ENCODE measurements at places on chromosomes 6 and 20.
A peak's percentile ranks its signal among the peaks of the same experiment; 100 is the strongest.

GRCh38 chr6:163797296-163797845 is 382.9 kb downstream of the QKI start:
- DNase-seq: no peak

- DNase-seq: no peak
These were observed 15.5 kb downstream of the TXNDC5 start for GRCh38 chr6:7895125-7895423.

- DNase-seq: peak; percentile 42
These were observed 843 bp downstream of the FBXO9 start for GRCh38 chr6:53066077-53066417.

- peak; percentile 14 for DNase-seq
These were observed 200.5 kb downstream of the ARID1B start for GRCh38 chr6:156977527-156978291.

DNA sequence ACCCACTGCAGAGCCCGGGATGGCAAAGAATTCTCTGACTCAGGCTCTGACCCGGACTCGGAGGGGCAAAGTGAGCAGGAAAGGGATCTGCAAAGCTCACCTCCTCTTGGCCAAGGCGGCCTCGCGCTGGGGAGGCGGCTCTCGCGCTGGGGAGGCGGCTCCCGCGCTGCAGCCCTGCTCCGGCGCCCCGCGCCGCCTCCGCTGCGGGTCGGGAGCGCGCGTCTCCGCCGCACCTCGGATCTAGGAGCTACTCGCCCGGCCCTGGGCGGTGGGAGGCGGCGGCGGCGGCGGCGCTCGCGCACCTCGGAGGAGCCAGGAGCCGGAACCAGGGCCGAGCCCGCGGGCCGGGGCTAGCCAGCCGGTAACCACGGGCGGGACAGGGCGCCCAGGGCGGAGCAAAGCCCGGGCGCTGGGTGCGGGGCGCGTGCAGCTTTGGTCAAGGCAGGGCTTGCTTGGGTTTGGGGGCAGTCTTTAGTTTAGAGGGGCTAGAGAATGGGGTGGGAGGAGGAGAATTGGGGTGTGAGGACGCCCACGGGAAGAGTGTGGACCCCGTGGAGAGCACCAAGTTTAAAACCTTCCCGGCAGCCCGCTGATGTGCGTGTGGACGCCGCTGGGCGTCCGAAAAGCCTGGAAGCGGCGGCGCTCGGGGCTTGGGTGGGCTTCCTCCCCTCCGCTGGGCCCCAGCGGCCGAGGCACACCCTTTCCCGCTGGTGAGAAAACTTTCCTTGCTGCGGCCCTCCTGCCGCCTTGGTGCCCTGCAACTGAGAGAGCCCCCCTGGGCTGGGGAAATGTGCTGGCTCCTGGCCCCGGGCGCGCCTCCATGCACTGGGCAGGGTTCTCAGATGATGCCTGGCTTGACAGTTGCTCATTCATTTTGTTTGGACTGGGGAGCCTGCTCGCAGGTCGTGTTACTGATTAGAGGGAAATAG is at the start of gene MRAP2:
Gene MRAP2, plus strand, starts transcription at position 250 of the 929 bp plus-strand sequence. CDS start 21,547 bp downstream, outside the sequence.
- peak; percentile 37 for DNase-seq

GRCh38 chr6:88922775-88923548 is 40.5 kb downstream of the RNGTT start:
- DNase-seq: no peak

- DNase-seq: no peak
These were observed 125.6 kb downstream of the MAFB start for GRCh38 chr20:40563296-40563950.

- no peak for DNase-seq
These were observed 51.5 kb downstream of the BMP7 start for GRCh38 chr20:57214948-57215347.

GRCh38 chr6:50657513-50657912 is 55.8 kb upstream of the TFAP2D start:
- DNase-seq: no peak

- no peak for DNase-seq
These were observed 417.3 kb upstream of the MARCKS start for GRCh38 chr6:113439866-113440265.

GRCh38 chr6:114007516-114007915 is 36.6 kb upstream of the HDAC2 start:
- DNase-seq: no peak

- DNase-seq: peak; percentile 48
These were observed 204.8 kb downstream of the ADGB start for GRCh38 chr6:146803601-146804000.

- DNase-seq: no peak
These were observed 29.5 kb downstream of the TOP1 start for GRCh38 chr20:41057999-41058673.

GRCh38 chr20:1449370-1449769 is 17.3 kb downstream of the NSFL1C start:
- peak; percentile 97 for DNase-seq

GRCh38 chr6:43706788-43707187 is 19.2 kb upstream of the MRPS18A start:
- DNase-seq: no peak

GRCh38 chr20:40414843-40415615 is 274.0 kb downstream of the MAFB start:
- no peak for DNase-seq

- no peak for DNase-seq
These were observed 94.6 kb downstream of the ARMC2 start for GRCh38 chr6:108942556-108943492.

DNA sequence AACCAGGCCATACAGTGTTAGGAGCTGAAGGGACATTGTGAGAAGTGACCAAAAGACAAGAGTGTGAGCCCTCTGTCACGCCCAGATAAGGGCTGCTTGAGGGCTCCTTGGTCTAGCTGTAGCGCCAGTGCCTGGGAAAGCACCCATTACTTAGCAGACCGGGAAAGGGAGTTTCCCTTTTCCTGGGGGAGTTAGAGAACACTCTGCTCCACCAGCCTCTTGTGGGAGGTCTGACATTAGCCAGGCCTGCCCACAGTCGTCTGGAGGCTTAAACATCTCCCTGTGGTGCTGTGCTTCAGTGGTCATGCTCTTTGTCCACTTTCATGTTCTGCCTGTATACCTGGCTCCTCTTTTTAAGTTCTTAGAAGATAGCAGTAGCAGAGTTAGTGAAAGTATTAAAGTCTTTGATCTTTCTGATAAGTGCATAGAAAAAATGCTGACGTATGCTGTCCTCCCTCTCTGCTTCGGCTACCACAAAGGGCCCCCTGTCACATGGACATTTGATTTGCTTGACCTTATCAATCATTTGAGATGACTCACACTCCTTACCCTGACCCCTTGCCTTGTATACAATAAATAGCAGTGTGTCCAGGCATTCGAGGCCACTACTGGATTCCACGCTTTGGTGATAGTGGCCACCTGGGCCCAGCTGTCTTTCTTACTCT is 201.5 kb upstream of the ECI2 start:
- DNase-seq: no peak

- peak; percentile 86 for DNase-seq
These were observed 10.2 kb downstream of the CASS4 start for GRCh38 chr20:56422076-56422823.

DNA sequence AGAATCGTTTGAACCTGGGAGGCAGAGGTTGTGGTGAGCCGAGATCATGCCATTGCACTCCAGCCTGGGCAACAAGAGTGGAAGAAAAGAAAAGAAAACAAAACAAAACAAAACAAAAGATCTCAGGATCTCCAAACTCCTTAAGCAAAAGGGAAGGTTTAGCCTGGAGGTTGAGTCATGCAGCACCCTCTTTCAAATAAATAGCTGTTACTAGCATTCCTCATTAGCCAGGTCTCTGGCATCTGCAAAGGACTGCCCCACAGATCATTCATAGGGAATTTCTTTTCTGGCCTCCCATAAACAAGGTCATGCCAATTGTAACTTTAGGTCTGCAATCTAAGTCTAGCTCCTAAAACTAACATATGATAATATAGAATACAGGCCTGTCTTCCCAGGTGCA is 37.2 kb downstream of the EDN1 start:
- no peak for DNase-seq

- no peak for DNase-seq
These were observed 2.0 kb downstream of the LST1 start for GRCh38 chr6:31587791-31588777.

DNA sequence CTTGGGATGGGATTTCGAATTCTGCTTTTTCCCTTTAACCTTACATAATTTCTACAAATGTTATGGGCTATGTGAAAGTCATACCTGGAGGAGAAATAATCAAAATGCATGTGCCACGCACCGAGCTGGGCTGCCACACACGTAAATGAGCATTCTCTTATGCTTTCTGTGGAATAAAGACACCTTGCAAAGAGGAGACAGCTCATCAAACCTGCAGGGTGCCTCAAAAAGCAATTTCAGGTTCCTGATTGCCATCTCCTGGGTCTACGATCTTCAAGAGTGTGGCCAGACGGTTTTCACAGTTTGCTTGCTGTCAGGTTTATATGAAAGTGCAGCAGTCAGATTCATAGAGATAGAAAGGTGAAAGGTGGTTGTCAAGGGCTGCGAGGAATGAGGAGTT is 36.6 kb downstream of the DUSP22 start:
- no peak for DNase-seq

- no peak for DNase-seq
These were observed 9.0 kb upstream of the ZNF292 start for GRCh38 chr6:87146363-87146762.

DNA sequence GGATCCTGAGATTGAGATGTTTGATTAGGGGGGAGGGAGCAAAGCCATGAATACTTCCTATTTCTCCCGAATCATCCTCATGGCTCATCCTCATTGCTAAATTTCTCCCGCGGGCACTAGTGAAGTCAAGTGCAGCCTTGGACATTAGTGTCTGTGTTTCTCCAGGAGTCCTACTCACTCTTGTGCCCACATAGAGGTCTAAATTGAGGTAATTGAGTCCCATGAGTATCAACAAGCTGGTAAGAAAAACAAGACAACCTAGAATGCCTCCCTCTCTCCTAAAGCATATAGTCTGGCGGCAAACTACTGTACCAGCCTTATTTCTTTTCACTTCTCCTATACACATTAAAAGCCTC is 420 bp downstream of the CENPQ start:
- DNase-seq: no peak

DNA sequence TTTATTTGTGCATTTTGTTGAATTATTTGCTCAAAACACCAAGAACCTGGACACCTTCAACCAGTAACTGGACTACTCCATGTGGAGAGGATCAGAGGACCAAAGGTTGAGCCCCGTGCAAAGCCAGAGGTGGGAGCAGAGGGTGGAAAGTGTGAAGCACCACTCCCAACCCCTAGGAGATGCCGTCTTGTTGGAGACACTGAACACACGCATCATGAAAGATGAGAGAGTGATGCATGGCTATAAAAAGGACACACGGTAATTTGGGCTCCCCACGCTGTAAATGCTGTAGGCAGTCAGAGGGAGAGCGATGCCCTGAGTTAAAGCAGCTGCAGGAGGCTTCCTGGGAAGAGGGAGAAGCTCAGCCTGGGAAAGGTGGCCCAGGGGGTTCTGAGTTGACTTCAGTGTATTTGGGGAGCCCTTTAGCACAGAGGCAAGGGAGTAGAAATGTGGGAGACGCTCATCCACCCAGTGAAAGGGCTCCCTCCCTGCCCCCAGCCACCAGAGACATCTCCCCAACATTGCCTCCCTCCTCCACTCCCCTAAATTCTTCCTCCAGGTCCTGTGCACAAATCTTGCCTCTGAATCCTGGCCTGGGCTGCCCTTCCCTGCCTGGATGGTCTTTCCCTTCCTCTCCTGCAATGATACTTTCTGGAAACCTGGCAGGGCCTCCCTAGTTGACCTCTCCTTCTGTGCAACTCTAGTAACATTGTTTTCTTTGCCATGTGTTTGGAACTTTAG is 55.8 kb upstream of the IYD start:
- no peak for DNase-seq

GRCh38 chr6:156840606-156841005 is 63.4 kb downstream of the ARID1B start:
- DNase-seq: no peak

GRCh38 chr20:33789109-33789857 is 21.9 kb upstream of the CHMP4B start:
- DNase-seq: peak; percentile 54

DNA sequence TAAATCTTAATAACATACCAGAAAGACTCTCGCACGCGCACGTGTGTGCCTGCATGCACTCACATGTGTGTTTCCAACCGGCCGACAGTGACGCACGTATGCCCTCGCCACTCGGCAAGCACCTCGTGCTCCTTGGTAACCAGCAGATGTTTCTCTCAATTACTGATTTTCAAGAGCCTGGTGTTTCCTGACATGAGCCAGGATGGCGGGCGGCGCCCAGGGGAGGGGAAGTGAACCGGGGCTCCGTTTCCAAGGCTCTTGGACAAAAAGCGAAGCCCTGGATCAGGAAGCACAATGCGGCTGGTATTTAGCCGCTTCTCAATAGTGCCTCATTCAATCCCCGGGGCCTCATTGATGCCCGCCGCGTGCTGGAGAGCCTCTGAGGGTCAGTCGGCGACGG is 37.7 kb downstream of the PMEPA1 start:
- DNase-seq: no peak

GRCh38 chr6:129686941-129687627 is 22.9 kb downstream of the ARHGAP18 start:
- no peak for DNase-seq

DNA sequence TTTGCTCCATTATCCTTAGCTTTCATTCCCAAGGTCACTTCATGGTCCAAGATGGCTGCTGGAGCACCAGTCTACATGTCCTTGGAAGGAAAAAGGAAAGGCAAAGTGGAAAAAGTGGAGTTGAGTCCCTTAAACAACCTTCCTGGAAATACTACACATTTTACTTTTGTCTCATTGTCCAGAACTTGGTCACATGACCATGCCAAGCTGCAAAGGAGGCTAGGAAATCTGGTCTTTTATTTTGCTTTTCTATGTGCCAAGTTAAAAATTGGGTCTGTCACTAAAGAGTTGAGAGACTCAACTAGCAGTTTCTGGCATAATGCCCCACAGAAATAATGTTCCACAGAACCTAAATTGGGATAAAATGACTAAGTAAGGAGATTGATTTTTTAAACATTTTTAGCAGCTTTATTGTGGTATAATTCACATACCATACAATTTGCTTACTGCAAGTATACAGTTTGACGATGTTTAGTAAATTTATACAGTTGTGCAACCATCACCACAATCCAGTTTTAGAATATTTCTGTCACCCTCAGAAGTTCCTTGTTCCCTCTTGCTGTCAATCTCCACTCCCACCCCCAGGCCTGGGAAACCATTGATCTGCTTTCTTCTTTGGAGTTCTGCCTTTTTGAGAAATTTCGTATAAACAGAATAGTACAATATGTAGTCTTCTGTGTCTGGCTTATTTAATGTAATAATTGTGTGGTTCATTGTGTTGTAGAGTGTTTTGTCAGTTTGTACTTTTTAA is 5.6 kb upstream of the CHD6 start:
- DNase-seq: no peak

GRCh38 chr6:43909474-43910148 is 139.6 kb downstream of the VEGFA start:
- DNase-seq: no peak

All from myocyte (in vitro differentiated cells).